NCI-H2171 (cell line): ENCODE measurements at places on chromosomes 2 and 18.

- DNase-seq, result no peak
Measured at GRCh38 chr2:123513351-123513750, 511.7 kb upstream of the CNTNAP5 start.

GRCh38 chr2:149156971-149157740 lies 118.7 kb downstream of the LYPD6B start:
- DNase-seq, result peak; percentile 37

- DNase-seq, result no peak
Measured at GRCh38 chr2:64666810-64667438, 13.2 kb upstream of the SERTAD2 start.

DNA sequence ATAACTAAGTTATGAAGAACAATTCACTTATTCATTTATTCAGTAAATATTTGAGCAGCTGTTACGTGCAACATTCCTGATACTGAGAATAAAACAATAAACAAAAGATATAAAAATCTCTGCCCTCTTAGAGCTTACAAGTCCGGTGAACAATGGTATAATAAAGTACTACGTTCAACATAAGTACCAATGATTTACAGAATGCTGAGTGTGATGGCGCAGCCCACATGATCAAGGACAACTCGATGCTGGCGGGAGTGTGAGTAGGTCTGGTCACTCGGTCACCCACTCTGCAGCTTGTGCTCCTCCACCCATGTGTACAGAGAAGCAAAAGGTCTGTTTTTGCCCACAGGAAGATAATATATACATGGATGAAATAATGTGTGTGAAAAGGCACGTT lies 254.3 kb downstream of the BCL11A start:
- DNase-seq, result no peak

- DNase-seq, result no peak
Measured at GRCh38 chr2:67922080-67922785, 140.6 kb downstream of the C1D start.

DNA sequence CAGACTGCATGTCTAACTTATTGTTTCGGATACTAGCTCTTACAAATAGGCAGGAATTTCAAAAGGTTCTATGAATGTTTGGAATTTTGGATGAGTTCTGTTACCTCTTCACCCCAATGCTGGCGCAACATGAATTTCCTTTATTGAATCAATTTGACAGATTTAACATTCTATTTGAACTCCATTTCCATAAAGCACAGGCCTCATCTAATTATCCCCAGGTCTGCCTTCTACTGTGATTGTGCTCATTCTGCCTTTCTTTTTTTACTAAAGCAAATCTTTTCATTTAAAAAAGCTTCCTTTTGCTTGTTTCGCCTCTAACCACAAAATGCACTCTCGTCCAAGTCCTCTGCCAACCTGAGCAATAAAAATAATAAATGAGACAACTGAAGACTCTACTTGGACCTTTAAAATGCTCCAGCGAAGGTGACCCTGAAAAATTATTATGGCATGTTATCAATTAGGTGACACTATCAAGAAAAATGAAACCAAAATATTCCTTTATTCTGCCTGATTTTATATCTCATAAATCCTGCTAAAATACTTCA lies 922.9 kb upstream of the FSHR start:
- no peak for DNase-seq

GRCh38 chr18:56060967-56061541 lies 473.1 kb upstream of the TCF4 start:
- no peak for DNase-seq

GRCh38 chr2:238999291-238999741 lies 151.4 kb downstream of the TWIST2 start:
- DNase-seq, result no peak

- DNase-seq, result no peak
Measured at GRCh38 chr2:63849381-63850203, 7.9 kb downstream of the UGP2 start.
